ENCODE measurements at places on chromosomes 12 and 14.

DNA sequence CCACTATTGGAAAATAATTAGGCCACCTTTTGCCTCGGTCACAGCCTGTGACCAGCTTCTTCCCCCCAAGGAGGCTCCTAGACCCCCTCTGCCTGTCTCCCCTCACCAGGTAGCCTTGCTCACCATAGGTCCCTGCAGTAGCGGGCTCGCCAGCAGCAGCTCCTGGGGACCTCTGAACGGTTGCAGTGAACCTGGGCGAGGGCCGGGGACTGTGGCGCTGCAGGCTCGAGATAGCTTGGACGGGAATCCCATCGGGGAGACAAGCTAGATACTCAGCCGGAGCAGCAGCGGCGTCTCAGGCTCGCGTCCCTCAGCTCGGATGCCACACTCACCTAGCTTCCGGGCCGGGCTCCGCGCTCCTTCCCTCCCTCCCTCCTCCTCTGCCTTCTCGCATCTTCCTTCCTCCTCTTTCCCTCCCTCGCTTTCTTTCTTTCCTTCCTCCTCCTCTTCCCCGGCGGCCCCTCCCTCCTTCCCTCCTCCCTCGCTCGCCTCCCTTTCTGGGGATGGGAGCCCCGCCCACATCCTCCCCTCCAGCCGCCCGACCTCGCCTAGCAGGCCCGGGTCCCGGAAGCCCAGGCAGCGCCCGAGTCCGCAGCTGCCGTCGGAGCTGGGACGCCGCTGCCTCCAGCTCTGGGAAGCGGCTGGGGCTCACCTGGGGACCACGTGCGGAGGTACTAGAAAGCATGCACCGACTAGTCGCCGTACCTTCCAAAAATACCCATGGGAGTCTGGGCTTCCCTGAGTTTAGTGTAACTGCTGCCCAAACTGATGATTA, at the start of gene BMP4:
Gene BMP4 (minus strand): TSS at position 399 of the 775 bp plus-strand sequence. CDS start 4,603 bp downstream, outside the sequence.
- peak; percentile 64 for DNase-seq

- no peak for DNase-seq
Observed at GRCh38 chr14:75429562-75429961, 1.7 kb downstream of the JDP2 start.

- DNase-seq: no peak
Observed at GRCh38 chr12:132413931-132414588, 75.9 kb upstream of the FBRSL1 start.

DNA sequence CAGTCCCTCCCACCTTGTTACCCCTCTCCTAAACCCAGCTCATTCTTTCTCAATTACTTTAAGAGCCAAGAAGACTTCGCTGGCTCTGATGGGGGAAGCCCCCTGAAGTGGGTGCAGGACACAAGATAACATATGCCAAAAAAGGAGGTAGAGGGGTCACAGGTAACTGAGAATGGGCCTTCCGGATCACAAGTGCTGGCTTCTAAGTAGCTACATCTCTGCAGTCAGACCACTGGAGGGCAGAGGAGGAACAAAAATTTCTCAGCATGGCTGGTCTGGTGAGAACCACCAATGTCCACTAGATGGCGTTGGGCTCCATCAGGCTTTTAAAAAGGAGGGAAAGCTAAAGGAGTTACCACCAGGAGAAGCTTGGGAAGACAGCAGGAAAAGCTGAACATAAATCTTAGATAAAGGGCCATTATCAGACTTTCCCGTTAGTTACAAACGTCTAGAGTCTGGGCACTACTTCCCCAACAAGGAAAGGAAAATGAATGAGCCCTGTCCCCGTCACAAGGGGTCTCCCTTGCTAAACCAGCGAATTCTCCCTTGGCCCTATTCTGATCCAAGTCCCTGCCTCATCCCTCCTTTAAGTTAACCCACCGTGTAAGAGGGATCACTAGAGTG, 11.6 kb upstream of the CDH24 start:
- DNase-seq: peak; percentile 93

- DNase-seq: no peak
Observed at GRCh38 chr14:66638689-66639088, 130.7 kb downstream of the GPHN start.

DNA sequence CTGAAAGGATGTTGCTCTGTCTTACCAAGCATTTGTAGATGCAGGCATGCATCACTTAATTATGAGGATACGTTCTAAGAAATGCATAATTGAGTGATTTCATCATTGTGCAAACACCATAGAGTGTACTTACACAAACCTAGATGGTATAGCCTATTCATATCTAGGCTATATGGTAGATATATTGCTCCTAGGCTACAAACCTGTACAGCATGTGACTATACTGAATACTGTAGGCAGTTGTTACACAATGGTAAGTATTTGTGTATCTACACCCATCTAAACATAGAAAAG, 75.9 kb downstream of the IFT81 start:
- DNase-seq: no peak

GRCh38 chr14:80477388-80478160, 266.3 kb upstream of the DIO2 start:
- no peak for DNase-seq

Data from GM13977 (cell line).